ENCODE measurements at places on chromosomes 5 and 9. TPM values are rescaled to one million over a fixed set of nuclear protein-coding genes. Genes with fewer than 3 reads are reported as not detected.

NOL8 gene
- 25.6 TPM for total RNA-seq

ITGA1 gene
- 125 TPM for total RNA-seq

TAF1L gene
- total RNA-seq: not detected

PTPRD gene
- total RNA-seq: 2.2 TPM

SLC6A3 gene
- not detected for total RNA-seq

INSL4 gene
- total RNA-seq: not detected

CCL19 gene
- total RNA-seq: not detected

S1PR3 gene
- 26.3 TPM for total RNA-seq

FOXD4L3 gene
- total RNA-seq: not detected

OR1Q1 gene
- 0.36 TPM for total RNA-seq

PIK3R1 gene
- total RNA-seq: 59.0 TPM

SVEP1 gene
- 107 TPM for total RNA-seq

DNM1 gene
- 119 TPM for total RNA-seq

PCDHB13 gene
- total RNA-seq: 1.2 TPM

CCDC192 gene
- total RNA-seq: not detected

THOC3 gene
- total RNA-seq: 10.4 TPM

PCDHAC1 gene
- total RNA-seq: 0.49 TPM

SEPTIN8 gene
- 65.4 TPM for total RNA-seq

NRG2 gene
- 4.5 TPM for total RNA-seq

WDR70 gene
- total RNA-seq: 22.1 TPM

MEGF10 gene
- total RNA-seq: 14.4 TPM

PCDHB12 gene
- total RNA-seq: 0.97 TPM

OMD gene
- 8.0 TPM for total RNA-seq

Data from hair follicle dermal papilla cell (primary cell).